ENCODE measurements at places on chromosomes 7 and 10.

GRCh38 chr10:49165821-49166483 lies 22.2 kb downstream of the TMEM273 start:
- DNase-seq = no peak

- DNase-seq = no peak
These were observed 24.1 kb downstream of the PRF1 start for GRCh38 chr10:70578371-70578947.

DNA sequence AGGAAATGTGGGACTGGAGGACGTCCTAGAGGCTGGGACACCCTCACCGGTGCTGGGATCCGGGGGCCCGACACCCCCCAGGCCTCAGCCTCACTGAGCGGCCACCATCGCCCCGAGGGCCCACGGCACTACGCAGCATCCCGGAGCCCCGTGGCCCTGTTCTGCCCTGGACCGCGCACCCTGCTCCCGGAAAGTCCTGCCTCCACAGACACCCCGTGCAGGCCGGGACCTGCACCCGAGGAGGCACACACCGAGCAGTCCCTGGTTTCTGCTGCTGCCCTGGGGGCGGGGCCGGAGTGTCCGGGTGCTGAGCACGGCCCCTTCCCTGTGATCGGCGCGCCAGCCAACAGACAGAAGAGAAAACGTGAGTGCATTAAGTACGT lies 18.1 kb upstream of the KNDC1 start:
- peak; percentile 7 for DNase-seq

DNA sequence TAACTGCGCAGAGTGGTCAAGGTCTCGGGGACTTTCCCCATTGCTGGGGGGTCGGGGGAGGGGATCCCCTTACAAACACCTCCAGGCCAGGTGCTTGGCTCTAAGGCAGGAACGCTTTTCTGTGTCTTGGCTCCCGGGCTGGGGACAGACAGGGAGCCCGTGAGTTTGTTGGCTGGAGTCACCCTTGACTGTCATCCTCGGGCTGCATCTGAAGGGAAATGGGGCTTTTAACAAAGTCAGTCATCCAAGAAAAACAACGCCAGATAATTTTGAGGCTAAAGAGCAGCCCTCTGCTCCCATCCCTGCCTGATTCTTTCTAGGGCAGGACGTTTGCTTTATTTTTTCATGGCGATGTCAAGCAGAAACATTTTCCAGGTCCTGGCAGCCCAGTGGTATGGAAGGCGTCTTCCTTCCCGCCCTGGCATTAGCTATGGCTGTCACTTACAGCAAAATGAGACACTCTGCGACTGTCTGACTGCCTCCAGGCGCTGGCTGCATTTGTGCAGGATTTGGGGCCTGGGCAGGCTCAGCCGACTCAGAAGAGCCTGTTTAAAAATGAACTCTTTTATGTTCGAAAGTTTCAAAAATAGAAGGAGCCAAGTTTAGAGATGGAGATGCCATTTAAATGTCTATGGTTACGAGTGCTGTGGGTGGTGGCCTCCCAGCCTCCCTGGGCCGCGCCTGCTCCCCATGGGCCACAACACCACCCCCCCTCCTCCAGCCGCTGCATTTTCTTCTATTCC lies 54.7 kb upstream of the TNS3 start:
- DNase-seq = peak; percentile 26

- no peak for DNase-seq
These were observed 163.3 kb downstream of the THSD7A start for GRCh38 chr7:11668727-11669126.

- no peak for DNase-seq
These were observed 146.1 kb downstream of the RNF133 start for GRCh38 chr7:122552769-122553168.

DNA sequence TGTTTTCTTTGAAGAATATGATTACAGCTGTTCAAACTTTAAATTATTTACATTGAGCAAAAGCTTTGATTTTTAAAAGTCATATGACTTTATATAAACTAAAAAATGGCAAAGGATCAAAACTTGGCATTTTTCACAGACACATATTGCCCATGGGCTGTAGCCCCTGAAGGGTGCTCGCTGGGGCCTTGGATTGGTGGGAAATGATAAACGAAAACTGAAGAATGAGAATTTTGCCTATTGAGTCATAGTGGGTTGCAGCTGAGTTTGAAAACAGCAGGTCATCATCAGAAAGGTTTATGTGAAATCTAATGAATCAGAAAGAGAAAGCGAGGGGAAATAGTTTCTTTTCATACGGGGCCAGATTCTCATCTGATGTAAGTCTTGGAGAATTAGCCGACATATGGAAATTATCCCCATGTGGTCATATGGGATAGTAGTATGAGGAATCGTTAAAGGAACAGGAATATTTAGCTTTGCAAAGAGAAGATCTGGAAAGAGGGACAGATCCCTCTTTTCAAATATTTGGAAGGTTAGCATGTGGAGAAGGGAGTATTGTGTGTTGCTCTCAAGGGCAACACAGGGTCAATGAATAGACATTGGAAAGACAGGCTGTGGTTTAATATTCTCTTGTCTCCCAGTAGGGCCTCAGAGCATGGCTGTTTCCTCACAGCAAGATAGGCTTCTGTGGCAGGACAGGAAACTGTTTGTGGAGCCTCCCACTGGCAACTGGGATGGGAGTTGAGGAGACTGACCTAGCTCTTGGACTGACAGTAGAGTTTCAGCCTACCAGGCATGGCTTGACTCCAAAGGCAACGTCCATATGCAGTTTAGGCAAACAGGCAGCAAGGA lies 119.0 kb downstream of the FZD1 start:
- DNase-seq = no peak

- no peak for DNase-seq
These were observed 683.4 kb downstream of the SDK1 start for GRCh38 chr7:3984456-3984855.

- no peak for DNase-seq
These were observed 17.6 kb upstream of the FAM221A start for GRCh38 chr7:23662124-23662983.

- DNase-seq = no peak
These were observed 92.9 kb upstream of the ADAM12 start for GRCh38 chr10:126481181-126481580.

GRCh38 chr7:123283373-123283772 lies 83.6 kb upstream of the SLC13A1 start:
- no peak for DNase-seq

DNA sequence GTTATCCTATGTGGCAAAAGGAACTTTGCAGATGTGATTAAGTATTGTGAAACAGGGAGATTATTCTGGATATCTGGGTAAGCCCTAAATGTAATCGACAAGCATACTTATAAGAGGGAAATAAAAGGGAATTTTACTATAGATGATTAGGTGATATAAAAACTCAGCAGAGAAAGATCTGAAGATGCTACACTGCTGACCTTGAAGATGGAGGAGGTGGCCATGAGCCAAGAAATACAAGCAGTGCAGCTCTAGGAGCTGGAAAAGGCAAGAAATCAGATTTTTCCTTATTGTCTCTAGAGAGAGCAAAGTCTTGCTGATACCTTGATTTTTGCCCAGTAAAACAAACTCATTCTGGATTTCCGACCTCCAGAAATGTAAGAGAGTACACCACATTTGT lies 67.7 kb downstream of the BRAF start:
- no peak for DNase-seq

GRCh38 chr7:106279425-106280197 lies 5.2 kb downstream of the NAMPT start:
- no peak for DNase-seq

DNA sequence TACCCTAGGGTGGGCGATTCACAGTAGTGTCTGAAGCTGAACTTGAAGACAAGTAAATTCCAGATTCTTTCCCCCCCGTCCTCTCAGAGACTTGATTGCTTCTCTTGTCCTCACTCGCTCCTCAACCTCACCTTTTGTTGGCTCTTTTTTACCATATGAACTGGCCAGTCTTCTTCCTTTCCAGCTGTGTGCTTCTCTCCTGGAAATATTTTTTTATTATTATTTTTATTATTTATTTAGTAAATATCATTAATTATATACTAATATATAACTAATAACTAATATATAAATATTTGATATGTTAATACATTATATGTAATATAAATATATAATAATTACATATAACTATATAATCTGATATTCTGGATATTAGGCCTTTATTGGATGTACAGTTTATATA lies 484.3 kb downstream of the GALNT17 start:
- DNase-seq = no peak

- DNase-seq = no peak
These were observed 59.4 kb upstream of the FRMD4A start for GRCh38 chr10:14389981-14390590.

- no peak for DNase-seq
These were observed 394.8 kb upstream of the IGFBP3 start for GRCh38 chr7:46315891-46316290.

DNA sequence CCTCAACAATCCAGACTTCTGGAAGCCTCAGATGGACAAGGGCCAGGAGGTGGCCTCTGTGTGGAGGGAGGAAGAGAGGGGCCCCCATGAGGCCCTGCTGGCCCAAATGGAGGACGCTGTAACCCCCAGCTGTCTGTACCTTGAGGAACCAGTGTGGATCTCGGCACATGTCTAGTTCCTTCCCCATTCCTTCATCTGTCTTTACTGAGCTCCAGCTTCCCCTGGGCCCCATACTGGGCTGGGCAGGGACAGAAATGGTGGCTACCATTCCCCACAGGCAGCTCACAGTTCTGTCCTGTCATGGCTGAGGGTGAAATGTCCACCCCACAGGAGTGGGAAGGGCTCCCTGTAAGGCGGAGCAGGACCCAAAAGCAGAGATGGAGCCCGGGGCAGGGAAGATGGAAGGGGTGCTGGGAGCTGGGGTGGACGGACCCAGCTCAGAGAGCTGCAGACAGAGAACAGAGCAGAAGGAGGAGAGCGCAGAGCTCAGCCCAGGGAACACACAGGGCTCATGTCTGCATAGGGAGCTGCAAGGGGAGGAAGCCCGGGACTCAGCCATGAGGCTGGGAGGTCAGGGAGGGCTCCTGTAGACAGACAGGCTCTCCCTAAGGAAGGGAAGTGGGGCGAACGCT lies 22.8 kb downstream of the ANTXRL start:
- DNase-seq = no peak

DNA sequence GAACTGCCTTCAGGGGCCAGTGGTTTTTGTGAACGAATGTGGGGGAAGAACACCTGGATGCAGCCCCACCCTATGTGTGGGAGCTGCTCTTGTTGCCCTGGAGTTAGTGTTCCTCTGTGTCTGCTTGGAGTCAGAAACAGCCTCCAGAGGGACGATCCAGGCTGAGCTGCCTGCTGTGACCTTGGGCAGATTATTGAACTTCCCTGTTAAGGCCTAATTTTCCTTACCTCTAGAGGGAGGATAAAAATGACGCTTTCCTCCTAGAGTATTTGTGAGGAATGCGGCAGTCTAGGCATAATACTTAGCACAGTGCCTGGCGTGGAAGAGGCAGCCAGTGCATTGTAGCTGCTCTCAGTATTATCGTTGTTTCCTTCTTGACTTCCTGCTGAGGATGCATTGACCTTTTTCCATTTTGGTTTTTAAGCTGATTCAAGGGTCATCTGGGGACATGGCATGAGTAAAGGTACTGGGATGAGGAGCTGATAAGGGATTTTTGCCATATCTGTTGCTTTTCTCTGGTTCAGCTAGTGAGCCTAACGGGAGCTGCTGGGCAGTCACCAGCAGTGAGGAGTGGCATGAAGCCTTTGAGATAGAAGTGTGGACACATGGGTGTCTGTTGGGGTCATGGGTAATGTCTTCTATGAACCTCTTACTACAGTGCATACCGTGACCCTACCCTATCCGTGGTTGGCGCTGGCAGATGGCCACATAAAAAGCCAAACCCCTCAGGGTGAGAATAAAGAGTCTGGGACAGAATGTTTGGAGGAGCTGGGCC lies 6.4 kb downstream of the ZFYVE27 start:
- DNase-seq = no peak

DNA sequence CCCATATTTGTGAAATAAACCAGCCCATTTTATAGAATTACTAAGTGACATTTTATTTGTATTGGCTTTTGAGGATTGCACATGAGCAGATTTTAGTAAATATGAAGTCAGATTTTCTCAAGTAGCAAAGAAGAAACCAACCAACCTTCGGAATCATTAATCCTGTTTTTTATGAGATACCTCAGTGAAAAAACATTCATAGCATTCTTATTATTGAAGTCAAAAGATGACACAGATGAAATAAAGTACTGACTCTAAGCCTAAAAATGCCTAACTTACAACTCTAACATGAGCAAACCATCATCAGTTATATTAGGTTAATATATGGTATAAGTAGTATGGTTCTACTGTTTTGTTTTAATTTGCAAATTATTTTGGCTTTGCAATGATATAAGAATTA lies 59.9 kb upstream of the AGBL3 start:
- no peak for DNase-seq

DNA sequence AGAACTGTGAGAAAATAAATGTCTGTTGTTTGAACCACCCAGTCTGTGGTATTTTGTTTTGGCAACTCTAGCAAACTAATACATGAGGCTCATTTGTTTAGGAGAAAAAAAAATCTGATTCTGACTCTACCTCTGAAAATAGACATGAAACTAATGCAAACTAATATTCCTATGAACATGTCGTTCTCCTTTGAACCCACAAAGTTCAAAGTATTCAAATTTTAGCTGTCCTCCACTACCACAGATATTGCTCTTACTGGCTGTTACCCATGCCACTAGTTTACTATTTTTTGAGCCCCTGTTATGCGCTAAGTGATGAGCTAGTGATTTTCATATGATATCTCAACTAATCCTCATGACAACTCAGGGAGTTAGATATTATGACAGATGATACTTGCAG lies 58.8 kb upstream of the ZNF804B start:
- no peak for DNase-seq

DNA sequence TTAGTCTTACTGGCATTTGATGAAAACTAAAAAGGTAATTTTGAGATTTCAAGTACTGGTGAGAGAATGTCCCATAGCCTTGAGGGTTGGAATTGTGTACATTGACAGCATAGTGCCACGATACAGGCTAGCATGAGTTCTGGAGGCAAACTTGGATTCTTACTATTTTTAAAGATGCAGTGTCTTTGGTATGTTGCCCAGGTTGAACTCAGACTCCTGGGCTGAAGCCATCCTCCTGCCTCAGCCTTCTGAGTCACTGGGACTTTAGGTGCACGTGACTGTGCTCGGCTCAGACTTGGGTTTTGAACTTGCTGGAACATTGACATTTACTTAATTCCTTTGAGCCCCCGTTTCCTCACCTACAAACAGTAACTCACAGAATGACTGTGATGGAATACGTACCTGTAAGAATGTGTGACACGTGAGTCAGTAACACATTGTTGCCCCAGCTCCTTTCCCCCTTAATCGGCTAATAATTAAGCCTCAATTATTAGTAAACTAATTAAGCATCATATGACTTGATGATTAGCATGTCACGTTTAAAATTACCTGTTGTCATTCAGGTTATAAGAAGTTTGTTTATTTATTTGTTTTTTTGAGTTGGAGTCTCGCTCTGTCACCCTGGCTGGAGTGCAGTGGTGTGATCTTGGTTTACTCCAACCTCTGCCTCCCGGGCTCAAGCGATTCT lies 10.6 kb downstream of the DNAJB6 start:
- DNase-seq = peak; percentile 78

- no peak for DNase-seq
These were observed 1454.9 kb downstream of the REEP3 start for GRCh38 chr10:64976150-64976549.
